ENCODE measurements at places on chromosomes 1 and 21.

GRCh38 chr1:229420224-229420623, 13.7 kb downstream of the ACTA1 start:
- no peak for DNase-seq

DNA sequence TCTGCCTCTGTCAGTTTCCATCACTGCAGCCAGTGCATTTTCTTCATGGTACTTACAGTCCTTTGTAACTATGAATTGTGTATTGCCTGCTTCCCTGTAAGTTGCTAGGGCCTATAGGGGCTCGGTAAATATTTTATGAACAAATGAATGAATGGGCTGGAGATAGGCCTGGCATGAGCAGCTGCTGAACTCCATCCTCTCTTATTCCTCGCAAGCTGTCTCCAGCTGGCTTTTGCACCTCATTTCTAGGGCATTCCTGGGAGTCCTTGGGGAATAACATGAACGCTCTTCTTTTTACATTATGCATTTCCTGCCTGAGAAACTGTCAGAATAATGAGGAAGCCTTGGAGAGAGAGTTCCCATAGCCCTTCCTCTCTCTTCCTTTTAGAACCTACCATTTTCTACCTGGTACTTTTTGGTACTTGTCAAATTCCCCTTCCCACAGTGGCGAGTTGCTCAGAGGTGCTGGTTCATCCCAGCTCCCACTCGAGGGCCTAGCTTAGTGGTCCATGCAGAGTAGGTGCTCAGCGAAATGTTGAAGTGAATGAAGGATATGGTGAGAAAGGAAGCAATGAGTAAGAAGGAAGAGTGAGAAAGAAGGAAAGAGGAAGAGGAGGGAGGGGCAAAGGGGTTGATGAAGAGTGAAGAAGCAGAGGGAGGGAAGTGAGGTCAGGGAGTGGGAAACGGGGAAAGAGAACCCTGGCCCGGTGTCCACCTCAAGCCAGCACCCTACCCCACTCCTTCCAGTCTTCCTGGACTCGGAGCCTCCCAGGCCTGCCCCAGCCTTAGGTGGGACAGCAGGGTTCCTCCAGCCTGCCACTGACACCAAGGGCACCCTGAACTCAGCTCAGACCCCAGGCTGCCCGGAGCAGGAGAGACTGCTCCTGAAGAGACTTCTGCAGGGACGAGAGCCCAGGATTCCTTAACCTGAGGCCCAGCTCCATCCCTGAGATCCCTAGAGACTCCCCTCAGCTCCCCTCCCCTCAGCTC, 29.6 kb downstream of the KCNC4 start:
- no peak for DNase-seq

DNA sequence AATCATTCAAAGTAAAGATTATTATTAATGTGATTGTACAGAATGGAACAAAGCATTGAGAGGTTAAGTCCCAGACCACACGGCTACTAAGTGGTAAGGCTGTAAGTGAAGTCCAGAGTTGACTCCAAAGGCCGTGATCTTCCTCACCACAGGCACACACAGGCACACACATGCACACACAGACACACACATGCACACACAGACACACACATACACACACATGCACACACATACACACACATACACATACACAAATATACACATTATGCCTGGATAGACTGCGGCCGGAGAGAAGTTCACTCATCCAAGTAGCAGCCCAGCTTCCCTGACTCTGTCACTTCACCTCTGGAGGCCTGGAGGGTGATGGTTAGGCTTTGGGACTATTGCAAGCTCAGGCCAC, 121.9 kb downstream of the HLX start:
- DNase-seq: no peak

GRCh38 chr1:38778521-38778920, 81.1 kb downstream of the RRAGC start:
- no peak for DNase-seq

- no peak for DNase-seq
These were observed 228.8 kb upstream of the B3GALT2 start for GRCh38 chr1:193415256-193415655.

DNA sequence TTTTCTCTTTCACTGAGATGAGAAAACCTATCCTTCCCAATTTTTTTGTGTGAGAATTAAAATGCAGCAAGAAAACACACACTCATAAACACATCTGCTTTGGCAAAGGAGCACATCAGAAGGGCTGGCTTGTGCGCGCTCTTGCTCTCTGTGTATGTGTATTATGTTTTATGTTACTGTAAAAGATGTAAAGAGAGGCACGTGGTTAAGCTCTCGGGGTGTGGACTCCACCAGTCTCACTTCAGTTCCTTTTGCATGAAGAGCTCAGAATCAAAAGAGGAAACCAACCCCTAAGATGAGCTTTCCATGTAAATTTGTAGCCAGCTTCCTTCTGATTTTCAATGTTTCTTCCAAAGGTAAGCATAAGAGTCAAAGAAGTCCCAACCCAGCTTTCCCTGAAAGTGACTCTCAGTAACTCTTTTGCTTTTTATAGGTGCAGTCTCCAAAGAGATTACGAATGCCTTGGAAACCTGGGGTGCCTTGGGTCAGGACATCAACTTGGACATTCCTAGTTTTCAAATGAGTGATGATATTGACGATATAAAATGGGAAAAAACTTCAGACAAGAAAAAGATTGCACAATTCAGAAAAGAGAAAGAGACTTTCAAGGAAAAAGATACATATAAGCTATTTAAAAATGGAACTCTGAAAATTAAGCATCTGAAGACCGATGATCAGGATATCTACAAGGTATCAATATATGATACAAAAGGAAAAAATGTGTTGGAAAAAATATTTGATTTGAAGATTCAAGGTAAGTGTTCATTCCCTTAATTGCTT, at the start of gene CD2:
Gene CD2 (plus strand): TSS at position 233 of the 780 bp plus-strand sequence. CDS start 63 bp downstream, at position 296.
- peak; percentile 31 for DNase-seq

DNA sequence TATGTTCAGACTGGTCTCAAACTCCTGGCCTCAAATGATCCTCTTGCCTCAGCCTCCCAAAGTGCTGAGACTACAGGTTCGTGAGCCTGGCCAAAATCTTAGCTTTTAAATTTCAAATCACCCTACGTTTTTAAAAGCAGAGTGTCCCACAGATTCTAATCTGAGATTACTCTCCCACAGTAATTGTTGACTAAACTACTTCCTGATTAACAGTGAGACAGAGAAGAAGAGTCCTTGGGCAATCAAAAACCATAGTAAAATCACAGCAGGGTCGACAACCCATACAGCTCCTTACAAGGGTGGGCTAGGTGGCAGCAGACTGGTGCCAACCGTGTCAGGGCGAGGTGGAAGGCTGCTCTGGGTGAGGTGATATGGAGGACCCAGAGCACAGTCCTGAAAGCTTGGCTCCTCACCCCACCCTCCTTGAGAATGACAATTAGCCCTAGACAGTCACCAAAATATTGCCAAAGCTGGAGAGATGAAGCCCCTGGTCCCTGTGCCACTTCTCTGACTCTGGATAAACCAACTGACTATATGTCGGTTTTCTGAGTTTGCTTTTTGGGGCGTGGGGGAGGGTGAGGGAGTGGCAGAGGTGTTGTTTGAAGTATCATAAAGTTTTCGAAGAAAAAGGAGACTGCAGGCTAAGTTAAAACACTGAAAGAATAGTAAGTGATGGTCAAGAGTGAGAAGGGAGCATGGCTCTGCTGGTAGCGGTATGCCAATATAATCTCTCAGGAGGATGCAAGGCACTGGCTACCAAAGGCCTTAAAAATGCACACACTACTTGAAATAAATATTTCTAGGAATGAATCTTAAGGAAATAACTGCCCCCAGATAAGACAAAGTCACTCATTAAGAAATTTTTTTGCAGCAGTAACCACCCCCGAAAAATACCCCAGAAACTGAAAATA, 86.8 kb downstream of the SLC45A1 start:
- no peak for DNase-seq

- DNase-seq: no peak
These were observed 1.1 kb downstream of the TMPRSS2 start for GRCh38 chr21:41506611-41507520.

- no peak for DNase-seq
These were observed 127.0 kb upstream of the VAMP3 start for GRCh38 chr1:7644086-7644485.

DNA sequence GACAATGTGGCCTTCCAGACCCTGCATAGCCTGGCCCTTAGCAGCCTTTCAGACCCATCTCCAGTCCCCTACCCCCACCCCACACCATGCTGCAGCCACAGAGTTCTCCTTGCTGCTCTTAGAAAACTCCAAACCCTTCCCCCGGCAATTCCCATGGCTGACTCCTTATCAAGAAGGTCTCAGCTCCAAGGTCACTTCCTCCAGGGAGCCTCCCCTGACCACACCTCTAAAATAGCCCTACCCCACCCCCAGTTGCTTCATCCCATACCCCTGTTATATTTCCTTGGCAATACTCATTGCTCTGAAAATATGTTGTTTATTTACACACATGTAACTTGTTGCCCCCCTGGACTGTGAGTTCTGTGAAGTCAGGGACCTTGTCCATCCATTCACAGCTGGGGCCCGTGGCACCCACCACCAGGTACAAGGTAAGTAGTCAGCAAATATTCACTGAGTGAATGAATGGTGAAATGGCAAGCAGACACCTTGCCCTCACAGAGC, 4.3 kb upstream of the ADGRB2 start:
- no peak for DNase-seq

DNA sequence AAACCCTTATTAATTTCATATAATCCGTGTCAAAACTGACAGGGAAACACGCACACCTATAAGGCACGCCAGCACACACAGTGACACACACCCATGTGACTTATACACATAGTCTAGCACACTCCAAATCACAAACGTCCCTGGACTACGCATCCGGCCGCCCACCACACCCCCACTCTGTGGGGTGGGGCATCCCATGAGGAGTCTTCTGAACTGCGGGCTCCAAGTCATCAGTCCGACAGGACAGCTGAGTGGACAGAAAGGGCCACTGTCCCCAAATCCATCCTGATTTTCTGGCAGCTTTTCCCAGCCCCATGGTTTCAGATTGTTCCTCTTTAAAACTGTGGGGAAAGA, 829 bp downstream of the PEA15 start:
- peak; percentile 76 for DNase-seq

DNA sequence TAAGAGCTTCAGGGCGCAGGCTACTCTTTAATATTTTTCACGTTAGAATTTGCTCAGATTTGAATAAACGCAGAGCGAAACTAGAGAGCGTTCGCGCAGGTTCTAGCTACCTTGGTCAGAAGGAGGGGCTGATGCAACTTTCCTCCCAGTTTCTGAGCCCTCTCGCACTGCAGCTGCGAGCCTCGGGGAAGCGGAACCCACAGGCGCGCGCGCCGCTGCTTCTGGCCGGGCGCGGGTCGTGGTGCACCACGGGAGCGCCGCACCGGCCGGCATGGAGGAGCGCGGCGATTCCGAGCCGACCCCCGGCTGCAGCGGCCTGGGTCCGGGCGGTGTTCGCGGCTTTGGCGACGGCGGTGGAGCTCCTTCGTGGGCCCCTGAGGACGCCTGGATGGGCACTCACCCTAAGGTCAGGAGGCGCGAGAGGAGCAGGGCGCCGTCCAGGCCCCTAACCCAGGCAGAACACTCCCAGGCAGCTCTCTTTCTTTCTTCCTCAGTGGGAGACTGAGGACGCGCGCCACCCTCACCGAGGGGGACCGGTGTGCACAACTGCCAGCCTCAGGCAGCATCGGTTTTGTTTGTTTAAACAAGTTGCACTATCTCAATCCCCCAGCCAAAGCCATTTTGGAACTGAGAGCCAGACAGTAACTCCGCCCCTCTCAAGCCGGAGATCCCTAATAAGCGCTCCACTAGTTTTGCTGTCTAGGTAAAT, at the start of gene TSEN15:
Gene TSEN15 (plus strand): TSS at position 246 of the 709 bp plus-strand sequence. CDS start 26 bp downstream, at position 272.
- peak; percentile 48 for DNase-seq
